ENCODE measurements at places on chromosomes 12 and 14.

DNA sequence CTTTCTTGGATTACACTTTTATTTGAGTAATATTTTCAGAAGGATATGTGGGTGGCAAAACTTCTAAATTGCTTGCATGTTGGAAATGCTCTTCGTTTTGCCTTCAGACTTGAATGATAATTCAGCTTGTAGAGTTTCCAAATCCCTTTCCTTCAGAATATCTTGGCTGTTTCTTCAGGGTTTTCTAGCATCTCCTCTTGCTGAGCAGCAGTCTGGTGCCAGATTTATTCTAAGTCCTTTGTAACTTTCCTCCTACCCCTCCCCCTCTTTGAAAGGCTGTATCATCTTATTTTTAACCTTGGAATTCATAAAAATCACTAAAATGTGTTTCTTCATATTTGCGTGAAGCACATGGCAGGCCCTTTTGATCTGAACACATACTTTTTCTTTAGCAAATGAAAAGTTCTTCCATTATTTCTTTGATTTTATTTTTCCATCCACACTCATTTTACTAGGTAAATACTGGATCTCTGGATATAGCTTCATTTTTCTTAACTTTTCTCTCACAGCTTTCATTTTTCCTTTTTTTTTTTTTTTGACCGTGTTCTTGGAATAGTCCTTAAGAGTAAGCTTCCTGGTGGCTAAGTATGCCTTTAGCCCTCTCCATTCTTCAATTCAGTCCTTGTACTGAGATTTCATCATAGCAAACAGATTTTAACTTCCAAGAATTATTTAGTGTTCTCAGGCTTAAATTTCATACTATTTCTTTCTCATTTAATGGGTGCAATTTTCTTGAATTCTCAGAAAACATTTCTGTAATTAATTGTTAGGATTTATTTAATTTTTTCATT is 102.0 kb downstream of the SLC38A4 start:
- no peak for DNase-seq

DNA sequence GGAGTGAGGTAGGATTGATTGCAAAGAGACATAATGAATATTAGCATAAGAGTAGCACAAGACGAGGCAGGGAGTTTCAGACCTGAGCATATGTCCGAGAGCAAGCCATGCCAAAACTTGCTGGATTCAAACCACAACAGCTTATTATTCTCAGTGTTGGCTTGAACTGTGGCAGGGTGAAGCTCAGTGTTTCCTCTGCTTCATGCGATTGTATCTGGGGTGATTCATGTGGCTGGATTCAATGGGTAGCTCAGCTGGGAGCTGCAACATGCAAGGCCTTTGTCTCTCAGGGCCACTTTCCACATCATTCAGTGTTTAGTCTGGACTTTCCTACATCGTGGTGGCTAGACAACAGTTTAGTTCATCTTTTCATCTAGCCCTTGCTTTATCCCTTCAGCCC is 22.1 kb upstream of the E2F7 start:
- DNase-seq, result no peak

DNA sequence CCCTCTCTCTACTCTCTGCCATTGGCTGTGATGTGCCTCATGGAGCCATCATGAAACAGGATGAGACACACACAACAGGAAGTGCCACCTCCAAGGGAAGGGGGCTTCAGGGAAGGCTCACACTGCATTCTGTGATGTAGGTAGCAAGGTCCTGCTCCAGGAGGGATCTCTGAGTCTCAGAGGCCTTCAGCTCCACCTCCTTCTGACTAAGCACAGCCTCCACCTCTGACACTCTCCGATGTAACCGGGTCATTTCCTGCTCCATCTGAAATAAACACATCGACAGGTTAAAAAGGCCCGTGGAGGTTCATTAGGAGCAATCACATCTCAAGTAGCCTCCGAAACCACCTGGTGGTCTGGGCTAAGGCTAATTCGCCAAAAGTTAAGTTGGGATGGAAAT is 93.3 kb downstream of the CIT start:
- no peak for DNase-seq

DNA sequence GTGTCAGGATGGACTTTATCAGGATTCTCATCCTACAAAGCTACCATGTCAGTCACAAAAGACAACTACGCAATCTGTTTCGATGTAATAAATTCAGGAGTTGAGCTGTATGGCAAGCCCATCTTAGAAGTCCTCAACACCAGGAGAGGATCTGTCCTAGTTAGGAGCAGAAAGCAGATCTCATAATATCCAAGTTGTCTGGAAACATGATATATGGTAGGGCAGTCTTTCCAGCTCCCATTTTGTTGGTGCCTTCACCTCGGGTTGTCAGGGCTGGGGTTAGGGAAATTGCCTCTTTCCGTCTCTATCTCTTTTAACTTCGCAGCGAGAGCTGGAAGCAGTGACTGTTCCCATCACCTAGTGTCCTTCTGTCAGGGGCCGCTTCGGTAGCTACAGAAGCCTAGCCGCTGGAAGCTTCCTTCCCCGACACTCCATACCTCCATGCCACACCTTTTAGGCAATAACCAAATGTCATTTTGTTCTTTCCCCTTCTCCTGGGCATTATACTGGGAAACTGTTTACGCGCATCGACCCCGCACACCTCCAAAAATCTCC is 1.4 kb downstream of the NIN start:
- no peak for DNase-seq

DNA sequence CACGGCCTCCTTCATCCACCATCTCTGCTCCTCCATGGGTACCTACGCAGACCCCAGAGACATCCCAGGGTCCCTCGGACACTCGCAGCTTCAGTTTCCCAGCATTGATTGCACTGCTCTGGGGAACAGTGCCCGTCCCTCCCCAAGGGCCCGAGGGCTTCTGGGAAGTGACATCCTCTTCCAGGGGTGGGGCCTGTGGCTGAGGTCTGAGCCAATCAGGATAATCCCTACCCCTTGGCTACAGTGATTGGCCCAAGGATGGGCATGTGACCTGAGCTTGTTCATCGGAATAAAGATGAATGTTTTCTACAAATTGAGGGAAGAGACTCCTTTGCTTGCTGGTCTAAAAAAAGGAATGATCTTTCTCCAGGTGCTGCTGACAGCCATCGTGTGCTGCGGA is 37.3 kb upstream of the MYL2 start:
- no peak for DNase-seq

DNA sequence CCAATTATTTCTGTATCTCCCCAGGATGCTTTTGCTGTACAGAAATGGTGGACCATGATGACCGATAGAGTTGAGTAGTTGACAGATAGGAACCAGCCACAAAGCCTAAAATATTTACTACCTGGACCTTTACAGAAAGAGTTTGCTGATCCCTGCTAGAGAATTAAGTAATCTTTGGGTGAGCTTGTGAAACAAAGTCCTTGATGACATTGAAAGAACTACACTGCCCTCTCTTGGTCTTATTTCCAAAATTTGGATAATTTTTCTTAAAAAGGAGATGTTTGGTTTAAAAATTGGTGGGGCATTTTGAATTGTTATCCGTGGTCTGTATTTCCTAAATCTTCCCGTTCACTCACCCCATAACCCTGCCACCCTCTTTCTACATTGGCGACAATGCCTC is 13.7 kb upstream of the TCTN1 start:
- DNase-seq, result peak; percentile 57

DNA sequence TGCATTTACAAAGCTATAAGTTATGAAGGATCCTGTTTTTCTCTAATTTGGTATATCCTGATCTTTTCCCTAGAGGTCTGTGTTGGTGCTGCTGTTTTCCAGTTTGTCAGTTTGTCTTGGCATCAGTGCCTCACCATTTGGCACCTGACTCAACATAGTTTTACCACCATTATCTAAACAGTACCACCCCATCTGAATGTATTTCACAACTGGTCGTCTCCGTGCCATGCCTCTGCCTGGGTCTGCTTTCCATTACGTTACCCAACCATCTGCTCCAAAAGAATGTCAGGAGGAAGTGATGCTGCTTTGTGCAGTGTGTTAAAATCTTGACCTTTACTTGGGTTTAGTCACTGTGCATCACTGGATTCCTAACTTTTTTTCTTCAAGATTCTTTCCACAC is 129.3 kb upstream of the RASSF8 start:
- no peak for DNase-seq

GRCh38 chr12:89160716-89161123 is 191.6 kb downstream of the DUSP6 start:
- DNase-seq, result no peak

- no peak for DNase-seq
These were observed 696.3 kb upstream of the USP15 start for GRCh38 chr12:61563665-61564450.

GRCh38 chr12:113161415-113162016 is 12.0 kb downstream of the CFAP73 start:
- DNase-seq, result peak; percentile 69

GRCh38 chr14:99946652-99947489 is 118.4 kb upstream of the EVL start:
- peak; percentile 87 for DNase-seq

DNA sequence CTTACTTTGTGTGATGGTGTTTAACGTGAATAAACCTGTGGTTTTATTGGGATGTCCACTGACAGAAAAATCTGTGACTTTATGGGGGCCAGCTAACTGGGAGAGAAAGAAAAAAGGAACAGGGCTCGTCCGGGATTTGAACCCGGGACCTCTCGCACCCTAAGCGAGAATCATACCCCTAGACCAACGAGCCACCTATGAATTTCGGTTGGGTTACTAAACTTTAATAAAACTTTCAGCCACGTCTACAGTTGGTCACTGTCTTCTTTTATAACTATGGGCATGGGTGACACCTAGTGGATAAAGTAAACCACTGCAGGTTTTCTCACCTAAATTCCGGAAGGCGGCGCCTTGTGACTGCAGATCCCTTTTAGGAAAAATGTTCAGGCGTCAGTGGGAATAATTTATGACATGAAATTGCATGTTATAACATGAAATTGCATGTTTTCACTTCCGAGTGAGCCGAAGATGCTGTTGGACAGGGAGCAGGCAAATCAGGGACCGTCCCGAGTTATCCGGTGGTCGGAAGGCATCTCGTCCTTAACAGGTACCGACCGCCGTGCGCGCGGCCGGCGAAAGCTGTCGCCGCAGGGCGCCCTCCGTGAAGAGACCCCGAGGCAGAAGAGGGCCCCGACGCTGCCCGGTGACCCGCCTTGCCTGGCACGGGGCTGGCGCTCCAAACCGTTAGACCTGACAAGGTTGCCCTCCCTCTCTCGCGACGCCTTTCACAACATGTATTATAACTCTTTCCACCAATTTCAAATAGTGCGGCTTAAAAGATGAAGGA is 18.2 kb upstream of the RNASE12 start:
- DNase-seq, result peak; percentile 77

- no peak for DNase-seq
These were observed 14.7 kb upstream of the TBX3 start for GRCh38 chr12:114698566-114699163.

- DNase-seq, result no peak
These were observed 422.6 kb downstream of the MDGA2 start for GRCh38 chr14:47252802-47253201.

DNA sequence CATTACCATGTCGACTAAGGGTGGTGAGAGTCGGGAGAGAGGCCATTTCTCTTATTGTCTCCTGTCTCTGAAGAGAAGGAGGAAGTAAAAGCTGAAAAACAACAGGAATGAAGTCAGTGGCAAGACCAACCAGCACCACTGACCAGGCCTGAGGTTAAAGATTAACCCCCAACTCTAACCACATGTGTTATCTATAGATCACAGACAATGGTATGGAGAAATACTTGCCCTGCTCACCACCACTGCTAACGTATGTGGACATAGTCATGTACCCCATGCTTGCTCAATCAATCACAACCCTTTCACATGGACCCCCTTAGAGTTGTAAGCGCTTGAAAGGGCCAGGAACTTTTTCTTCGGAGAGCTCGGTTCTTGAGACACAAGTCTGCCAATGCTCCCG is 690.9 kb upstream of the LMO3 start:
- DNase-seq, result no peak

DNA sequence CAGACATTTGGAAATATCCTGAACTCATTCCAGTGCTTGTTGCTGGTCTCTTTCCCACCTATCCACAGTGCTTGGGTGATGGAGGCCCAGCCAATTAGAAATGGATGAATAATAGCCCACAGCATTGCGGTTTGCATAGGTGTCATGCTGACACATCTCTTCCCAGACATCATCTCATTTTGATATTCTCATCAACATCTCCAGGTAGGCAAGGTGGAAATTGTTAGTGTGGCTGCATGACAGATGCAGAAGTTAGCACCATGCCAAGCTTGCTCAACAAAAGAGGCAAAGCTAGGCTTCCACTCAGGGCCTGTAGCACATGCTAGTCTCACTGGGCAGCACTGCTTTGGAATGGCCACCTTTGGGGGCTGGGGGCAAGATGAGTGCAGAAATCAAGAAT is 1118.9 kb downstream of the VRK1 start:
- no peak for DNase-seq

DNA sequence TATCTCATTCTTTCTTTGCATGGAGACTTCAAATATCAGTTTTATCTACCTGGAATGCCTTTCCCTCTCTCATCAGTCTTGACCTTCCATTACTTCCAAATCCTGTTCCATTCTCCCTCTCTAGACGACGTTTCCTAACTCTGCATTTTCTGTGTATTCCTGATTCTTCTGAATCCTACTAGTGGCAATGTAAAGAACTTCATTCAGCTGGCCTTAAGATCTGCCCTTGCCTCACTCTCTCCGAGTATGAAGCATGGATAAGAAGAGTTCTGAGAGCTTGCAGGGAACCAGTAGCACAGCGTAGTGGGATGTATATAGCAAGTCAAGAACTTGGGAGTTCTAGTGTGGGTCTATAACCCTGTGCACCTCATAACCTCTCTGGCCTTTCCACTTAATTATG is 68.5 kb upstream of the HOXC13 start:
- no peak for DNase-seq

DNA sequence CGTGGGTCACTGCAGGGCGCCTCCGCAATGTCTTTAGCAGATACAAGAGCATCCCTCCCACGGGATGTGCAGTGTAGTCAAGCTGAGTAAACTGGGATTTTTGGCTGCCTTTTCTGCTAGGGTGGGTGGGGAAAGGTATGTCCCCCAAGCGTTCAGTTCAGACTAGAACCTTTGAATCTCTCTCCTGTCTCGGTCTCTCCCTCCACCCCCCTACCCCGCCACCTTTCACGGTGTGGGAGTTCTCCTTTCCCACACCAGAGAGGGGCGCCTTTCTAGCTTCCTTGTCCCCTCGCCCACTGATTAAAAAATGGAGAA is 525 bp upstream of the FAR2 start:
- peak; percentile 44 for DNase-seq

GRCh38 chr14:93274055-93274806 is 58.6 kb downstream of the BTBD7 start:
- no peak for DNase-seq
